ENCODE measurements at places on chromosomes 1 and 21.

- DNase-seq = no peak
Measured at GRCh38 chr1:150187560-150187931, 37.8 kb downstream of the PLEKHO1 start.

DNA sequence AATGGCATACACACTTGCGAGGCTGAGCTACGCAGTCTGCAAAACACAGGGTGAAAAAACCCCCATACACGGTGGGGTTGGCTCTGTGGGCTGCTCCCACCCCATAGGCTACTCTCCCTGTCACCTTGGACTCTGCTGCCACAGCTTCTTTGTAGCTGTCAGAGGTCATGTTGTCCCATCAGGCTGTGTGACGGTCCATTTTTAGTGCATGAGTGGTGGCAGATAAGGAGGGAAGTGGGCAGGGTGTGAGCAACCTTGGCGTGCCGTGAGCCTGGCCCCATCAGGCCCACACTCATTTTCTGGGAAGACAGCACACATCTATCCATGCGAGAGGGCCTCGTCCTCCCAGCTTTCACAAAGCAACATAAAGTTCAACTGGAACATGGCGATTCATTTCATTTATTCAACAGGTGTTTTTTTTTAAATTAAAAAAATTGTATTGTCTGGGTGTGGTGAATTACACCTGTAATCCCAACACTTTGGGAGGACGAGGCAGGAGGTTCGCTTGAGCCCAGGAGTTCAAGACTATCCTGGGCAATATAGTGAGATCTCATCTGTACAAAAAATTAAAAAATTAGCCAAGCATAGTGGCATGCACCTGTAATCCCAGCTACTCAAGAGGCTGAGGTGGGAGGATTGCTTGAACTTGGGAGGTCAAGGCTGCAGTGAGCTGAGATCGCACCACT is 9.5 kb downstream of the GPR137B start:
- no peak for DNase-seq

GRCh38 chr1:89957107-89957506 is 37.8 kb upstream of the ZNF326 start:
- no peak for DNase-seq

DNA sequence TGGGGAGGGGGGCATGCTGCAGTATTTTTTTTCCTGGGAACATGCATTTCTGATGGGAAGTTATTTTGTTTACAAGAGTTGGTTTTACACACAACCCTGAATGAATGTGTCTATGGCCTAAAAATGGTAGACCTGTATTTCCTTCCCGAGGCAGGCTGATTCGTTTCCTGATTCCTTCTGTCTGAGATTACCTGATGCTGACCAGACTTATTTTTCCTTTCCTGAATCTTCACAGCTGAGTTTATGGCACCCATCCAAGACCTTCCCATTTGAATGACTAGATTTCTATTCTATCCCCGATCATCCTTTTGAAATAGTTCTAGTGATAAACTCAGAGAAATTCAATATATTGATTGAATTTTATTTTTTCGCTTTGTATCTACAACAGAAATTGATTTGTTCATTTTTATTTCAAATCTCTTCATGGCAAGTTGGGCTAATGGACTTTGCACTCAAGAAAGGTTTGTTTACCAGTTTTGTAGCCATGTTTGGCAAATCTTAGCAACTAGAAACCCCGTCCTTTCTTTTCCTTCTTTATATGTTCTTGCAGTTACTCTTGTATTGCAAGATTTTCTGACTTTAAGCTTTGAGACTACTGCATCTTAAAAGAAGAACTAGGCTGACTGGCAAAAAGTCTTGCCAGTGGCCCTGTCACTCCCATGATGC is 15.9 kb upstream of the PLEKHM2 start:
- no peak for DNase-seq

- DNase-seq = no peak
Measured at GRCh38 chr1:234836045-234836681, 226.2 kb upstream of the IRF2BP2 start.

- no peak for DNase-seq
Measured at GRCh38 chr1:90198616-90199332, 203.9 kb downstream of the ZNF326 start.

DNA sequence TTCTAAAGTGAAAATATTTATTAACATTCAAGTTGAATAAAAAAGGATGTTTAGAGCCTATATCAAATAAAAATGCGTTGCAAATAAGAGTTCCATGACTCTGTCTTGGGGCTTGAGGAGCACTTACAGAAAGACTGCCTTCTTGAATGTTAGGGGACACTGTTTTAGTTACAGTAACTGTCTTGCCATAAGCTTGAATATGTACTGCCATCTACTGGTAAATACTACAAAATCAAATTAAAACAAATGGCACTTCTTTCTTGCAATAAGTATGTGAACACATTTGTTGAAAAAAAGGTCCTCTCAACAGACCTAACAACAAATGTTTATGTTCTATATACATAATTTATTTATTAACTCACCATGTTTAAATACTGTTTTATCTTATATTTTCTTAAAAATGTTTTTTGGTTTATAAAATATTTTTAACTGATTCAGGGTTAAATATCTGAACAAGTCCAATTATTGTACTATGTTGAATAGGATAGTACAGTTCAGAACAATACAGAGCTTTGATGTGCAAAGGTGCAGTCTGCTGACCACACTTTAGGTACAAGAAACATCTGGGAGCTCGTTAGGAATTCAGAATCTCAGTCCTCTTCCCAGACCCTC is 199.5 kb downstream of the LRRIQ3 start:
- DNase-seq = peak; percentile 51
